ENCODE measurements at places on chromosomes 1 and 21. TPM values are rescaled to one million over a fixed set of nuclear protein-coding genes. Genes with fewer than 3 reads are reported as not detected.

GRCh38 chr1:156948708-156949107 is 28.3 kb downstream of the LRRC71 start:
- DNase-seq: no peak

GRCh38 chr1:226874579-226875425 is 4.4 kb downstream of the PSEN2 start:
- no peak for DNase-seq

DNA sequence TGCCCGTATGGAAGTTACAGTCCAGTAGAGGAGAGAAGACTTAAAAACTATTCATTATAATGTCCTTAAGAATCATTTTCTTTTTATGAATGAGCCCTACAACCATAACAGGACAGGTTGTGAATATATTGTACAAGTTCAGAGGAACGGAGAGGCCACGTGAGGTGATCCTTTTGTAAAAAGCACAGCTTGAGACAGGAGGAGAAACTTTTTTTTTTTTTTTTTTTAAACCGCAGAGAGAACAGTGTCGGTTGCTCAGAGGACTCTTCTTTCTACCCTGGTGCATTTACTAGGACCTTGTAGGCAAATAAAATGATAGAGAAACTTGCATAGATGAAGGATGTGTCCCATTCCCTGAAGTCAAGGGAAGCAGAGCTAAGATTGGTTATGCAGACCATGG is 32.1 kb downstream of the DYRK1A start:
- DNase-seq: no peak

Gene KCNT2
- total RNA-seq: 0.79 TPM

Gene DYNLT4
- 0.40 TPM for total RNA-seq

- DNase-seq: peak; percentile 19
Measured at GRCh38 chr1:206513312-206514111, 6.2 kb downstream of the RASSF5 start.

GRCh38 chr21:24045373-24045772 is 1561.9 kb downstream of the MRPL39 start:
- no peak for DNase-seq

DNA sequence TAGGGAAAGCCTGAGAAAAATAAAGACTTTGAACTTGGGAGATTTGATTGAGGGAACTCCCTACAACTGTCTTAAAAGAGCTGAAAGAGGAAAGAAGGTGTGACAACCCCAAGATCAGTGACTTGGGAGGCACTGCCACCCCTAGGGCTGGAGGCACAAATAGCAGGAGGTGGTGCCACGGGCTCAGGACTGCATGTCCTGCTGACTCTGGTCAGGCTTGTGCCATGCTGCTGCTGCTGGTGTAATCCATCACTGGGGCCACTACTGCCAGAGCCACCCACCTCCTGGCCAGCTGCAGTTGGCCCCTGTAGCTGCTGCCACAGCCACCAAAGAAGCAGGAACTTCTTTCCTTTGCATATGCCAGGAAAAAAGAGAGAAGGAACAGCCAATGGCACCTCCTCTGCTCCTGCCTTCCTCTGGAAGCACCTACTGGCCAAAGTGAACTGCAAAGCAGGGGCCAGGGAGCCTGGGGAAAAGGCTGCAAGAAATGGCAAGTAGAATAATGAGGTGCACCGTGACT is 730.3 kb downstream of the PTPRU start:
- DNase-seq: no peak

DNA sequence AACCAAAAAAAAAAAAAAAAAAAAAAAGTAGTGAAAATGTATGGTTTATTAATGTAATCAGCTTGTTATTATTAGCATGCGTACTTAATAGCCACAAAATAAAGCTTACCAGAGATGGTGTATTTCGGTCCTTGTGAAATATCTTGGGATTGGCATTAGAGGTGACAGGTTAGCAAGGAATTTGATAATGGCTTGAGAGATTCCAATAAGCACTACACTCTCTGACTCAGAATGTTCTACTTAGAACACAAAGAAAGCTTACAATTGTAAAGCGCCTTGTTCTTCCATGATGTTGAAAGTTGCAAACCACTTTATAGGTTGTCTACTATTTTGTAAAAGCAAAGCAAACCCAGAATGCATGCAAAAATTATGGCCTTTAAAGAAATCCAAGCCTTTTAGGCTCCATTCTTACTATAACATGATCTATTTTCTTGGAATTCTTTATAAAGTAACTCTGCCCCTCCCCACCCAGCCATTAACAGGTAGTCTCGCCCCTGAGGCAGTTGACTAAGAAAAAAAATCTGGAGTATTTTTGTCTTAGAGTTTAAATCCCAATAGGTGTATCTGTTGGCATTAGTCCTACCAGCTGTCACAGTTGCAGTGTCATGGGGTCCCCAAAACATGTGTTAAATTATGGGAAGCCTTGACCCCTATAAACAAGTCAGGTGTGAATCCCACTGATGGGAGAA is 129.2 kb downstream of the DHRS3 start:
- no peak for DNase-seq

GRCh38 chr1:221823561-221823960 is 81.7 kb upstream of the DUSP10 start:
- no peak for DNase-seq

DNA sequence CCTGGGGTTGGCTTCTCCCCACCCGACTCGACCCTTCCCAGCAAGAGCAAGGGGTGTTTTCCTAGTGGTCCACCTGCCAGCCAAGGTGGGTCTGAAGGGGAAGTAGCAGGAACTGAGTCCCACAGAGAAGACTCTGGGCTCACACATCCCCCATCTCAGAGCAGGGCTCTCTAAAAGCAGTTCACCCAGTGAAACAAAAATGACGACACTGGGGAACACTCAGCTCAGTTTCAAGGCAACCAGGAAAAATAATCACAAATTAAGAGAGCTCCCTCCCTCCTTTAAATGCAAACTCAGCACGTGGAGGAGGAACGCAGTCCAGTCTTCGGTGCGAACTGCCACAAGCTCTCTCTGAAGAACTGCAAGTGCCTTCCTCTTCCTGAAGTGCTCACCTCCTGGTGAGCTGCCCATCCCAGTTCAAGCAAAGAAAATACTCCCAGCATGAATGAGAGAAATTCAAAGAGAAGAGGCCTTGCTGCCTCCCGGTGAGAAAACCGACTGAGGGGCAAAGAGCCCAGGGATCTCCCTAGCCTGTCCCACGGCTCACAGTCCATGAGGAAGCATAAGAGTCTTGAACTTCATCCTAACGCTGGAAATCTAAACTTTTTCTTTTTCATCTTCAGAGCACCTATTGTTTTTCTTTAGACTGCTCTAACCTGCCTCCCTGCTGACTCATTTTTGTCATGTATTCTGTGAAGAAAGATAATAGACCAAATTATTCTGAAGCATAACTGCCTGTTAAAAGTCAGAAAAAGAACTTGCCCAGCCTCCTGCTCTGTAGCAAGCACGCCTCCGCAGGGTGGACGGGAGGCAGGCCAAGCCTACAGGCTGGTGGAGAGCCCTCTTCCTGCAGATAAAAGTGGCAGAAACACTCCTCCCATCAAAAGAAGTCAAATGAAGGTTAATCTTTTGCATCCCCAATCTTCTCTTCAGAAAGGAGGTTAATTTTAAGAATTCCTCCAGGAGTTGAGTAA is 281.4 kb downstream of the HHIPL2 start:
- no peak for DNase-seq

Gene CEP104
- 43.5 TPM for total RNA-seq

Gene LIPI
- total RNA-seq: not detected

DNA sequence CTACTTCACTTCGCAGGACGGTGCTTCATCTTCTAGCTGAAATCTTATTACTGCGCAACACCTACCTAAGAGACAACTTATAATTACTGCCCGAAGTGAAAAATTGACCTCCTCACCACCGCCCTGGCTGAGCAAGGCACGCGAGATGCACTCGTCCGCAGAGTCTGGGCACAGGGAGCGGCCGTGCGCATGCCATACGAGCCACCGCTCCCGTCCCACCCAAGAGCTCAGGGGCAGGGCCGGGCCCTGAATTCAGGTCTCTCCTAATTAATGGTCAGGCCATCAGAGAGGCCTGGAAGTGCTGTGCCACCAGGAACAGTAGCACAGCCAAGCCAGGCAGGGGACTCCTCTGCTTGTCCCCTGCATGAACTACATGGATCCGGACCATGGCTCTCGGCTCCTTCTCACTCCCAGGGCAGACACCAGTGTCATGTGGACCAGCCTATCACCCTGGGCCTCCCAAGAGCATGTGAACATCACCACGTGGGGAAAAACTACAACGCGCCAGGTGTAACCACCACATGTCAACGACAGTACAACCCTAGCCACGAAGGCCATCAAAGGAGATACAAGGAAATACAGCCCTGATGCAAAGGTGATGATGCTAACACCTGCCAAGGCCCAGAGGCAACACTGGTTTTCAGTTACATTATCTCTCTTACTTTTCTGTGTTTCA is 11.5 kb downstream of the RIPK4 start:
- no peak for DNase-seq

DNA sequence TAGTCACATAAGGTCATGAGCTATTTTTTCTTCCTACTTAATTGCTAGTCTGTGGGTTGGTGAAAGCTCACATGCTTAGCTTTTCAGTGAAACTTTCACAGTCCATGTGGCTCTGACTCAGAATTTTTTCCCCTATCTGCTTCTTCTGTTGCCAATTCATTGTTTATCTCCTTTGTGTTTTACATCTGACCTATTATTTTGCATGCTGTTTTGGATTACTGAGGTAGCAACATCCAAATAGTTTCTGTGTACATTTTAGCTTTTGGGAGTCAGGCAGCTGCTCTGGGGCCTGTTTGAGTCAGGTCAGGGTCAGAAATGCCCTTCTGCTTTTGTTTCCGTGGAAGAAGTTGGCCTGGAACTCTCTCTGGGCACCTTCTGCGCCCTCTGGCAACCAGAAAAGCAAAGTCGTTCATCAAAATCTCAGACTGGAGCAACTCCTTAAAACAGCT is 40.0 kb downstream of the ROR1 start:
- DNase-seq: no peak

Gene RASSF5
- 7.7 TPM for total RNA-seq

GRCh38 chr1:209831615-209832014 is 3.8 kb downstream of the UTP25 start:
- no peak for DNase-seq

DNA sequence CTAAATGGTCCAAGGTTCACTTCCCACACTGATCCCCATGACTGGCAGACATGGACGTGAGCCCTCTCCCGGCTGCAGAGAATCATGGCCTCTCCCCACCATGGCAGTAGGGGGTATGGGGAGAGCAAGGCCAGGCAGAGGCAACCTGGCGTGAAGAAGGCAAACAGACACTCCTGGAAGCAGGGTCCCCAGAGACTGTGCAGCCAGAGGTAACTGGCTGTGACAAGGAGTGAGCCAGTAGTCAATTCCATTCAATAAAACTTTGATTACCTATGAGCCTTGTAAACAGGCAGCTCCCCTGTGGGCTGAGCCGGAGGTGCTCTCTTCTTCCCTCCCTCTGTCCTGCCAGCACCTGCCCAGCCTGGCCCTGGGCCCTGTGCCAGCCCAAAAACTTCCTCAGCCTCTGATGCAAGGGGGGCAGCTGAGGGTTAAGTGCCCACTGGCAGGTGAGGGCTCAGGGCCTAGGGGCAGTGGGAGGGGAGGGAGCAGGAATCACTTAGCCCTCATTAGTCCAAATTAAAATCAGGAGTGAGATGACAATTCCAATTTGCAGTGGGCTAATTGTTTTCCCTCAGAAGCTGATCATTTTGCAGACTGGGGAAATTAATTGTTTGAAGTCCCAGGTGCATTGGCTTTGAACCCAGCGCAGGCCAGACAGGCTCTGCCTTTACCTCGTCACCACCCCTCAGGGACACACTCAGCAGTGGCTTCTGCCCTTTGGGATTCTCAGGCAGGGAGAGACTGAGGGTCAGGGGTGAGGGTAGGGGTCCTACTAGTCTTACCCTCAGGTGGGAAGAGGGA is 35.6 kb downstream of the LRRN2 start:
- peak; percentile 53 for DNase-seq

GRCh38 chr1:159282118-159282517 is 20.0 kb upstream of the FCER1A start:
- no peak for DNase-seq

GRCh38 chr1:150322310-150322709 is 977 bp downstream of the PRPF3 start:
- DNase-seq: no peak

Gene CACNA1S
- total RNA-seq: not detected

DNA sequence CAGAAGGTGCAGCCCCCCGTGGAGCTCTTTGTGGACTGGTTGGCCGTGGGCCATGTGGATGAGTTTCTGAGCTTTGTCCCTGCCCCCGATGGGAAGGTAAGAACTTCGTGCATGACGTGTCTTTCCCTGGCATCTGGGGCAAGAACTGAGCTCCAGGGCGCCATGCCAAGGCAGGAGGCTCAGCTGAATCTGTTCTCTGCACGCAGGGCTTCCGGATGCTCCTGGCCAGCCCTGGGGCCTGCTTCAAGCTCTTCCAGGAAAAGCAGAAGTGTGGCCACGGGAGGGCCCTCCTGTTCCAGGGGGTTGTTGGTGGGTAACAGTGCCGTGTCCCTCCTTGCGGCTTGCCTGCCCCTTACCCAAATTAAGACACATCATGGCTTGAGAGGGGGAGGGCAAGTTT is 27.7 kb downstream of the PADI3 start:
- DNase-seq: no peak

Gene SHE
- total RNA-seq: 3.4 TPM

DNA sequence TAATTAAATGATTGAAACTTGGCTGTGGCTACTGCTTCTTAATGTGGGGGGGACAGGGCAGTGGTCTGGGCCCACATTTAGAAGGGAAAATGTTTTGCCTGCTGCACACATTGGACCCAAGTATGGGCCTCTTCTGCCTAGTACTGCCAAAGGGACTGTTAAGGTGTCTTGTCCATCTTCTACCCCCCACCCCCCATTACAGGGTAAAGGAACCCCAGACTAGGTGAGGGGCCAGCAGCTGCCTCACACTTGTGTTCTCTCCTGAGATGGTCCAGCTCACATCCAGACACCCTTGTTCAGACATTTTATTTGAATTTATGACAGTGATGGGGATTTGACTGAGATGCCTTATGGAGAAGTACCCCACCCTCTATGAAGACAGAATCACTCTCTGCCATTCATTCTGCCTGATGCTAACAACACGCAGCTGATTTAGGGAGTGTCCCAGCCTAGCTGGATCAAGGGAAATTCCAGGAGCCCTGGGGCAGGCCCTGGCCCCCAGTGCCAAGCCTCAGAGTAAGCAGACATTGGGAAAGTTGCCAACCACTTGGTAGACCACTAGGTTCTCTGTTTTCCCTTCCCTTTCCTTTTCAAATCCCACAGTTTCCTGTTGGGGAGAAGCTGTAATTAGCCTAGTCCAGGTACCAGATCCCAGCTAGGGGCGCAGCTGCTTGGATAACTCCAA is 42.1 kb downstream of the YARS1 start:
- no peak for DNase-seq

DNA sequence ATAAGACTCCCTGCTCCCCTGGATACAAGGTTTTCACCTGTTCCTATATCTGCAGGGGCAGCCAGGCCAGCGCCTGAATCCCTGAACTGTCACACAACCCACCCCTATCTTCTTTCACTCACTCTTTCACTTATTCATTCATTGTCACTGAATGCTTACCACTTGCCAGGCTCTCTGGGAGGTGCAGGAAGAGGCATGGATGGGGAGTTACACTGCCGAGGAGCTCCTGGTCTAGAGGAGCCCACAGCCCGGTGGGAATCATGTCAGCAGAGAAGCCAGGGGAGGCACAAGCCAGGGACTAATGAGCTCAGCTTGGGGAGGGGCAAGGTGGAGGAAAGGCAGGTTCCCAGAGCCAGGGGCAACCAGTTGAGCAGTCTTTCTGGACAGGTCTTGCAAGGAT is 155.8 kb downstream of the TRABD2B start:
- DNase-seq: no peak

- no peak for DNase-seq
Measured at GRCh38 chr1:41152622-41153044, 89.5 kb downstream of the SCMH1 start.

GRCh38 chr1:88983791-88984559 is 8.5 kb downstream of the KYAT3 start:
- DNase-seq: no peak

Measured in left colon (tissue), 2 donors.